ENCODE measurements at places on chromosomes 7 and 10. TPM values are rescaled to one million over a fixed set of nuclear protein-coding genes. Genes with fewer than 3 reads are reported as not detected.

The MACC1 gene
- polyA plus RNA-seq: not detected

The CDK14 gene
- polyA plus RNA-seq: 6.9 TPM

The GRID1 gene
- 0.03 TPM for polyA plus RNA-seq

- DNase-seq: no peak
Observed at GRCh38 chr10:44242826-44243225, 142.1 kb downstream of the CXCL12 start.

GRCh38 chr10:121519411-121519810 lies 78.8 kb downstream of the FGFR2 start:
- no peak for DNase-seq

DNA sequence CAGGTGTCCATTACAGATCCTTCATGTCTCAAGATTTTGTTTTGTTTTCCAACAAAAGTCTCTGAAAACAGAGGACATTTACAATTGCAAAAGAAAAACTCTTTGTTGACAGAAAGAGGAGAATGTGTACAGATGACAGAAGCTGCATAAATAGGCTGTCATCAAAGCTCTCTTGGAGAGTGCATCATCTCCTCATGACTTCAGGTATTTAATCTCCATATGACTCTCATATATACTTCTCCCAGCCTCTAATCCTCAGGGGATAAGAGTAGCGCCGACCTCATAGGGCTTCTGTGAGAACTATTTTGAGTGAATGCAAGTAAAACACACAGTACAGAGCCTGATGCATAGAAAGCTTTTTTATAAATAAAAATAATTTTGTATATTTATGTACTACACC lies 48.1 kb upstream of the SEPTIN7 start:
- no peak for DNase-seq
